Cortex of kidney (tissue), 1 donor: ENCODE measurements at places on chromosomes 11 and 22.

- no peak for DNase-seq
Measured at GRCh38 chr11:107275632-107276031, 182.0 kb downstream of the CWF19L2 start.

- DNase-seq, result no peak
Measured at GRCh38 chr11:102430158-102430836, 22.3 kb downstream of the TMEM123 start.

GRCh38 chr22:28488825-28489224 lies 190.8 kb downstream of the TTC28 start:
- DNase-seq, result no peak

- no peak for DNase-seq
Measured at GRCh38 chr11:7621554-7621953, 51.7 kb downstream of the CYB5R2 start.

- DNase-seq, result no peak
Measured at GRCh38 chr22:46395145-46395544, 59.6 kb downstream of the TRMU start.

GRCh38 chr11:12303421-12304149 lies 73.8 kb upstream of the PARVA start:
- no peak for DNase-seq

GRCh38 chr22:40331706-40332105 lies 14.6 kb upstream of the ADSL start:
- DNase-seq, result no peak

- no peak for DNase-seq
Measured at GRCh38 chr11:85735876-85736460, 50.0 kb upstream of the CCDC89 start.

GRCh38 chr22:50086526-50086925 lies 1.3 kb upstream of the MLC1 start:
- DNase-seq, result no peak

GRCh38 chr11:64863391-64864060 lies 14.9 kb downstream of the EHD1 start:
- no peak for DNase-seq

- DNase-seq, result no peak
Measured at GRCh38 chr11:95450547-95451123, 219.6 kb upstream of the SESN3 start.

DNA sequence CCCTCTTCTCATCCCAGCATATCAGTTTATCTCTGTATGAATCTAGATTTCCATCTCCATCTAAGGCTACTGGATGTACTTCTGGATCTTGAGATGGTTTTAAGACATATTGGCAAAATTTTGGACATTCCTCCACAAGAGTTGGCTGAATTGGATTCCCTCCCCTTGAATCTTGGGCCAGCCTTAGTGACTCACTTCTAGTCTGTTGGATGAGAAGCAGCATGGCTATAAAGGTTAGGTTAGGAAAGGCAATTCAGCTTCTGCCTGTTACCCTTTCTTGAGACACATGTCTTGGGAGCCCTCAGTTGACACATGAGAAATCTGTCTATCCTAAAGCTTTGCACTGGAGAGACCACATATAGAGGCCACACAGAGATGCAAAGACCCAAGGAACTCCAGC lies 73.0 kb upstream of the PGR start:
- no peak for DNase-seq

- DNase-seq, result no peak
Measured at GRCh38 chr22:49212002-49212401, 615.7 kb downstream of the BRD1 start.

DNA sequence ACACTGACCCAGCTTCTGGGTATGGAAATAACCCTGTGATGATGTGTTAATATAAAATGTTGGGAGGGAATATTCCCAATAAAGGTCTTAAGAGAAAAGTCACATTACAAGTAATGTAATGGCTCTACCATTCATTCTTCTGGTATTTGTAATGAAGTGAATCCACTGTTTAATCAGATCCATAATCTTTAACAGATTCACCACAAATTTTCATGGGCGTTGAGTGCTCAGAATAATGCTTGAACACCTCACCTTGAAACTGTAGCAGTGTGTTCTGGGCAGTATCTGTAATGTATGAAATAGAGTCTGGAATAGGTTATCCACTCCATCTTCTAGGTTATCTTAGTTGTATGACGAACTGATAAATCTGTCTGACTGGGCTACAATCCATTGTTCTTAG lies 26.6 kb upstream of the CRTAM start:
- DNase-seq, result no peak

DNA sequence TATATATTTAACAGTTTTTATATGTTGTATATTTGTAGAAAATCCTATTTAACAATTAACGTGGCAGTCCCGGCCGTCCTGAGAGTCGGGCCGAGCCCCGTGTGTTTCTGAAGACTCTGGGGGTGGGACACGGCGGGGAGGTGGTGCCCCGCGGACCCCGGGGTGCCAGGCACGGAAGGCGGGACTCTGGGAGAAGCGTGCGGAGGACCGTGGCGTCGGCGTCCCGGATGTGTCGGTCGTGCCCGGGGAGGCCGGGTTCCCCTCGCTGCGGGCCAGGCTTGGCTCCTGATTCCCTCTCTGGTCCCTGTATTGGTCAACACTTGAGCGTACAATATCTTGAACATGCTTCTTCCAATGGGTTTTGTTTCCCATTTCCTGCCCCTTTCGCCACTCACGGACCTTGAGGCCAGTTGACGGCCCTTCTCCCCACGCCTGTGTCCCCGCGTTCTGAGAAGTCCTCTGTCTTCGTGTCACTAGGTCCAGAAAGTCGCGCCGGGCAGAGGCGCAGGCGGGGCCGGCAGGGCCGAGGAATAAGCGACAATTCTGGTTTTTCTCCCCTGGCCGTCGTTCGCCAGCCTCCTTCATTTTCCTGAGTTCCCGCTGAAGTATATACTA lies 1076.7 kb downstream of the BRD1 start:
- DNase-seq, result no peak

DNA sequence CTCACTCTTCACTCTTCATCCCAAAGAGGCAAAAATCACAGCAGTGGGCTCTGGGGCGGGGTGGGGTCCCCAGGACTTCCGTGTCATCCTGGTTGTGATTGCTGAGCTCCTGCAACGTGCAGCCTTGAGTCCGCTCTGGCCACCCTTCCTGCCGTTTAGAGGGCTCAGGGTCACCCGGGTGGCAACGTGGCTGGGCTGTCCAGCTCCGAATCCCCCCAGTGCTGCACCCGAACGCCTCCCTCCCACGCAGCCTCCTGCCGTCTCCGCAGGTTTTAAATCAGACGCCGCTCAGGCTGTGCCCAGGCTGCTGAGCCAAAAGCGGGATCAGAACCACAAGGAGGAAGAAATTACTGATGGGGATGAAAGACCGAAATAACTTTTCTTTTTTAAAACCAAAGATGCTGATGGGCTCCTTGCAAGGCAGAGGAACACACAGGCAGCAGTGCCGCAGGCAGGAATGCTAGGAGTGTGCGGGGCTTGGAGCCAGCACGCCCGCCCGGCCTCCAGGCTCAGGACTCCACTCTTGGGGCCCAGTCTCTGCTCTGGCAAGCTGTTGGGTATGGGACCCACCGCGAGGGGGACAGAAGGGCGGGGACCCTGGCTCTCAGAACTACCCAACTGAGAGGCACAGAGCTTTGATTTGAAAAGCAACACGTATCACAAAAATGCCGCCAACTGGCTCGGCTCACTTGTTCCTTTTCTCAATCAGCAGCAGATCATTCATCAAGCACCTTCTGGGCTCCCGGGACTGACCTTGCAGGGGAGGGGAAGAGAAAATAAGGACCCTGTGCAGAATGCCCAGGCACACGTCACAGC lies 313.0 kb downstream of the CTTN start:
- no peak for DNase-seq

GRCh38 chr11:34793666-34794065 lies 122.5 kb downstream of the APIP start:
- DNase-seq, result no peak

DNA sequence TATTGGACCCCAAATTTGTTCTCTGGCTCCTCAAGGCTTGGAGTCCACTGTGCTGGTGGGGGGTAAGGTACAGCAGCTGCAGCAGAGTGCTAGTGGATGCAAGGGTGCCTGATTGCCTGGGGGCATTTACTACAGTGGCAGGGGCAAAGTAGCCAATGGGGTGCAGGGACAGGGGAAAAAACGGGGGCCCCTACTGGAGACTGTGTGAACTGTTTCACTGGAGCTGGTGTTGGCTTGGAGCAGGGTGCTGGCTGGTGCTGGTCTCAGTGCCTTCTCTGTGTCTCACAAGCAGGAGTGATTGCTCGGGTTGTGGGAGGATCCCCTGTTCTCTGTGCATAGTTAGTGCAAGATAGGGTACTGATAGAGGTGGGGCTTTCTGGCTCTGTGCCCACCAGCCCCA lies 935.9 kb downstream of the JRKL start:
- DNase-seq, result no peak

DNA sequence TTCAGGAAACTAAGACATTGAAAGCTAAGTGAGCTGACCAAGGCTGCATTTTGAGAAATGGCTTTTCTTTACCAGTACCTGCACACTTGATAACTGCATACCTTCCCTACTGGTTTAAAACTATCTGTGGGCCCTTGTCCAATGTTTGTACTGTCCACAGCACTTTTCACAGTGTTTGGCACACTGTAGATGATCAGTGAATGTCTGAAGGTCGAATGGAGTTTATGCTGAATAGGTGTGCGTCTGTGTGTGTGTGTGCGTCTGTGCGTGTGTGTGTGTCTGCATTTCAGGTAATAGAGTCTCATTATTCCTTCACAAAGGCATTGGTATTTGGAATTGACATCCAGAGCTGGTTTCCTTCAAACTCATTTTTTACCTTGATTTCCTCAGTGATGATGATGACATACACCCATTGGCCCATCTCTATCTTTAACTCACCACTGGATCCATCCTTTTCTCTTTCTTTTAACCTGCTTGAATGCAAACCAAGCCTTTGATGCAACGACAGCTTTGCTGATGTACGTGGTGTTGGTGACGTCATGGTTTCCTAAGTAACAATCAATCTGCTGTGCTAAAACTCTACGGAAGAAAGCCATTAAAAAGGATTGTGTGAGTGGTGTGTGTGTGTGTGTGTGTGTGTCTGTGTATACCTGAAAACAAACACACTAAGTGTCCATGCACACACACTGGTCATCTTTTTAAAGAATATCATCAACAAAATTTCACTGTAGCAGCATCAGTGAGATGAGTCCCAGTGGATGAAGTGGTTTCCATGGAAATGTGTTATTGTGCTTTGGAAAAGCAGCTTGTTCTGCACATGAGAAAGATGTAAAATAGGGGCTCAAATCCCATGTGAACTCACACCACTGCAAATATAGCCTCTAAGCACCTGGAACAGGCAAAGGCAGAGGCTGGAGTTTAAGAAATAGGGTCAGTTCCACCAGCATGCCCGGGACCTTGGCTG lies 490.2 kb upstream of the B3GAT1 start:
- DNase-seq, result no peak

- DNase-seq, result no peak
Measured at GRCh38 chr11:29280452-29280851, 736.4 kb downstream of the KCNA4 start.

GRCh38 chr22:40237788-40238424 lies 60.2 kb downstream of the TNRC6B start:
- no peak for DNase-seq

GRCh38 chr11:61955422-61956135 lies 5.4 kb downstream of the BEST1 start:
- DNase-seq, result no peak

GRCh38 chr11:115637599-115638241 lies 133.5 kb upstream of the CADM1 start:
- no peak for DNase-seq

- no peak for DNase-seq
Measured at GRCh38 chr11:108871152-108871551, 206.3 kb downstream of the DDX10 start.

DNA sequence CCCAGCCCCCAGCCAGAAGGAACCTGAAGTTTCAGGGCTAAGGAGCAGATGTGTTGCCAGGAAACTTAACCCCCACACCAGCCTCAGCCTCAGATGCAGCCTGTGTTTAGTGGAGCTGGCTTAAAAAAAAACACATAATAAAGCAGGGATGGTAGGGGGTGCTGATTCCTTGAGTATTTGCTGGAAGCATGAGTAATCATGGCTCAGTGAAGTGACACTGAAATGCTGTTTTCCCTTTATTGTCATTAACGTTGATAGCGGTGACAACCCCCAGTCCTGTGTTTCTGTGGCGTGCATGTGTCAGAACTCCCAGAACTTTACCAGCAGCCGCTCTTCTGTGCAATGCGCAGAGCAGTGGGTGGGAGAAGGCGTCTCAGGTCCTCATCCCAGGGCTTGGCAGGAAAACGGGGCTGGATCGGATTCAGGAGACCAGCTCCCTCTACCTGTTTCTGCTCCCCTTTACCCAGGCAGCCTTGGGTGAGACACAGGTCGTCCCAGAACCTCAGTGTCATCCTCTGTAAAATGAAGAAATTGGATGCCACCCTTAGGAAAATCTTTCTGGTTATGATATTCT lies 1282.1 kb downstream of the TBC1D22A start:
- no peak for DNase-seq

- DNase-seq, result no peak
Measured at GRCh38 chr22:19176175-19176643, 2.3 kb downstream of the SLC25A1 start.

DNA sequence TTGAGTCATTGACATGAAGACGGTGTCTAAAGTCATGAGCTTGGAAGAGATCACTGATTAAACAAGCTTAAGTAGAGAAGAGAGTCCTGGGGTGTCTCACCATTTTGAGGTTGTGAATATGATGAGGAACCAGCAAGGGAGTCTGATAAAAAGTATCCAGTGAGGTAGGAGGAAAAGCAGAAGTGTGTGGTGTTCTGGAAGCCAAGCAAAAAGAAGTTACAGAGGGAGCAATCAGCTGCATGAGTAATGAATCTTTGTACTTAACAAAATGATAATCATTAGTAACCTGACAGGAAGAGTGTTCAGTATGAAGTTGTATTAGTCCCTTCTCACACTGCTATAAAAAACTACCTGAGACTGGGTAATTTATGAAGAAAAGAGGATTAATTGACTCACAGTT lies 131.3 kb downstream of the C11orf87 start:
- no peak for DNase-seq

- DNase-seq, result no peak
Measured at GRCh38 chr22:44246615-44247326, 66.0 kb downstream of the SHISAL1 start.

GRCh38 chr11:59283825-59284772 lies 71.4 kb upstream of the MPEG1 start:
- no peak for DNase-seq
